ENCODE measurements at places on chromosomes 6 and 20.

- no peak for DNase-seq
- H3K36me3 ChIP-seq, result peaks cover 44% of the 10 kb centered on the region
- peaks cover 31% of the 10 kb centered on the region for H3K4me1 ChIP-seq
- no peaks in the 10 kb centered on the region for H3K27me3 ChIP-seq
- H3K4me3 ChIP-seq, result peak overlapping the region; percentile 85
- no peak overlapping the region for H3K27ac ChIP-seq
Measured at GRCh38 chr20:59003836-59004492, 3.1 kb downstream of the CTSZ start.

- H3K27me3 ChIP-seq, result no peaks in the 10 kb centered on the region
- no peak overlapping the region for H3K4me3 ChIP-seq
- DNase-seq, result no peak
Measured at GRCh38 chr6:136501514-136501913, 48.7 kb downstream of the MAP7 start.

- H3K4me3 ChIP-seq, result no peak overlapping the region
- no peaks in the 10 kb centered on the region for H3K36me3 ChIP-seq
- no peak overlapping the region for H3K27ac ChIP-seq
- H3K27me3 ChIP-seq, result no peaks in the 10 kb centered on the region
Measured at GRCh38 chr6:10972196-10972595, 71.9 kb downstream of the ELOVL2 start.

DNA sequence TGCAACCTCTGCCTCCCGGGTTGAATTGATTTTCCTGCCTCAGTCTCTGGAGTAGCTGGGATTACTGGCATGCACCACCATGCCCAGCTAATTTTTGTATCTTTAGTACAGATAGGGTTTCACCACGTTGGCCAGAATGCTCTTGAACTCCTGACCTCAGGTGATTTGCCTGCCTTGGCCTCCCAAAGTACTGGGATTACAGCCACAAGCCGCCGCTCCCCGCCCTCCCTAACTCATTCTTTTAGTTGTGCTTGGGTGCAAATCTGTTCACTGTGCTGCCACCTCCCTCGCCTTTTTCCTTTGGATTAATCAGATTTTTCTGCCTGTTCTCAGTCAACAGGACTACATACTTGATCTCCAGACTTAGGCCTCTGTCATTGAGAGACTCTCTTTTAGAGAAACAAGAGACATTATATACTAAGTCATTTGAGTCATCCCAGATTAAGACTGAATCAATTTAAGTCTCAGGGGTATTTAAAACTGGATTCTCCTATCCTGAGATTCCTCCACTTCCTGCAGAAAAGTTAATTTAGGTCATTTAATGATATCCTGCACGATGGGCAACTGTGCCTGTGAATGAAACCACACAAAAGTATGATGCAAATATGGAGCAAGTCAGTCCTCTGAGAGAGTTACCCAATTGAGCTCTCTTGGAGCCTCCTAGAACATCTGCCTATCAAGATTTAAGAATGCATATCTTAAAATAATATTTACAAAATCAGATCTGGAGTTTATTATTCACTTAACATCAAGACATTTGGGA lies 136.1 kb upstream of the THEMIS start:
- DNase-seq, result no peak
- H3K36me3 ChIP-seq, result no peaks in the 10 kb centered on the region
- no peaks in the 10 kb centered on the region for H3K4me1 ChIP-seq
- H3K4me3 ChIP-seq, result no peak overlapping the region

DNA sequence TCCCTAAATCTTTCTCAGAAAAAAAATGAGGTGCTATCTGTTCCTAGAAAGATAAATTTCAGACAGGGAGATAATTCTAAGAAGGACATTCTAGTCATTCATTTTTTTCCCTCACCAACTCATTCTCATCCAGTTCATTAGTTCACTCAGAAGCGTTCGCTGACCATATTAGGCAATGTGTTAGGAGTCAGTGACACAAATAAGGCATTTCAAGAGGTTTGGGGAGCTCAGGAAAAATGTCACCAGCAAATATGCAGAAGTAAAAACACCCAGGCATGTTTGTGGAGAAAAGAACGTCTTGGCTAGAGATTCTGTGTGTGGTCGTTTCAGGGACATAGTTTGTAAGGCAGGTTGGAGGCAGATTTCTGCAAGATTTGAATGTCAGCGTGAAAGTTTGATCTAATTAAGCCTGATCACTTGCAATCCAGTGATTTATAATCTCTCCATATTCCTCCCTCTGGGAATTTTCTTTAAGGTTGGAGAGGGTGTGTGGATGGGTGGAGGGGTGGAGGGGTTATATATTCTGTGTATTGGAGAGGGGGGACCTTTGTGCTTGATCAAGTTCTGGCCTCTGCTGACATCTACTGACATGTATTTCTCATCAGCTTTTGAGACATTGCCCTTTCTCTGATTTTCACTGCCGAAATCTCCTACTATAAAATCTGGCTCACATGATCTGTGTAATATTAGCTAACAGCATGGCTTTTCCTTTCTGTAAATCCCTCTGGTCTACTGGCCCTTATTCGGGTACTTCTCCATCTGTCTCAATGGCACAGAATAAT lies 3.6 kb downstream of the MYCT1 start:
- H3K27ac ChIP-seq, result no peak overlapping the region
- H3K4me3 ChIP-seq, result peak overlapping the region; percentile 46
- H3K27me3 ChIP-seq, result no peaks in the 10 kb centered on the region
- no peaks in the 10 kb centered on the region for H3K4me1 ChIP-seq

DNA sequence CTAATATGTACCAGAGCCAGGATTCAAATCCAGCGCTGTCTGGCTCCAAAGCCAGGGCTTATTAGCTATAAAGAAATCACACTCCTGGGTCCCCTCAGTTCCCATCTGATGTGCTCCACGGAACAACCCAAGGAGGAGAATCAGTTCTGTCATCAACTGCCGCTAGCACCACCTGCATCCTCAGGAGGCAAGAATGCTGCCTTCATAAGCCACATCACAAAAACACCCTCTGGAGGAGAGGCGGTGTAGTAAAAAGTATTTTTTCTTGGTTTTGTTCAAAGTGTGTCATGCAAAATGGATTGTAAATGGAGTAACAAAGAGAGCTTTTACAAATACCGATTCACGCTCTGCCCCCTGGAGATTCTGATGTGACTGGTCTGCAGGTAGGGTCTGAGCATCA lies 57.1 kb downstream of the TNFRSF21 start:
- no peaks in the 10 kb centered on the region for H3K27me3 ChIP-seq
- peaks cover 14% of the 10 kb centered on the region for H3K4me1 ChIP-seq
- H3K36me3 ChIP-seq, result no peaks in the 10 kb centered on the region

GRCh38 chr20:24483435-24484080 lies 14.1 kb downstream of the SYNDIG1 start:
- no peak overlapping the region for H3K4me3 ChIP-seq
- H3K36me3 ChIP-seq, result no peaks in the 10 kb centered on the region
- no peak overlapping the region for H3K27ac ChIP-seq
- no peaks in the 10 kb centered on the region for H3K27me3 ChIP-seq
- no peaks in the 10 kb centered on the region for H3K4me1 ChIP-seq

DNA sequence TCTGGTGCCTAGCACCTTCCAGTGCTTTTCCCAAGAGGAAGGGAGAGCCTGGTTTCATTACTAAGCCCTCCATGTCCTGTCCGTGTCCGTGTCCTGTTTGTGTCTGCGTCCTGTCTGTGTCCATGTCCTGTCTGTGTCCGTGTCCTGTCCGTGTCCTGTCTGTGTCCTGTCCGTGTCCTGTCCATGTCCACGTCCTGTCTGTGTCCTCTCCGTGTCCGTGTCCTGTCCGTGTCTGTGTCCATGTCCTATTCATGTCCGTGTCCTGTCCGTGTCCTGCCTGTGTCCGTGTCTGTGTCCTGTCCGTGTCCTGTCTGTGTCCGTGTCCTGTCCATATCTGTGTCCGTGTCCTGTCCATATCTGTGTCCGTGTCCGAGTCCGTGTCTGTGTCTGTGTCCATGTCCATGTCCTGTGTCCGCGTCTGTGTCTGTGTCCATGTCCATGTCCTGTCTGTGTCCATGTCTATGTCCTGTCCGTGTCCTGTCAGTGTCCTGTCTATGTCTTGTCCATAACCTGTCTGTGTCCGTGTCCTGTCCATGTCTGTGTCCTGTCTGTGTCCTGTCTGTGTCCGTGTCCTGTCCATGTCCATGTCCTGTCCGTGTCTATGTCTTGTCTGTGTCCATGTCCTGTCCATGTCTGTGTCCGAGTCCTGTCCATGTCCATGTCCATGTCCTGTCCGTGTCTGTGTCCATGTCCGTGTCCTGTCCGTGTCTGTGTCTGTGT lies 54.4 kb upstream of the BHLHE23 start:
- no peaks in the 10 kb centered on the region for H3K36me3 ChIP-seq
- no peak for DNase-seq
- H3K4me3 ChIP-seq, result no peak overlapping the region
- H3K27ac ChIP-seq, result no peak overlapping the region

DNA sequence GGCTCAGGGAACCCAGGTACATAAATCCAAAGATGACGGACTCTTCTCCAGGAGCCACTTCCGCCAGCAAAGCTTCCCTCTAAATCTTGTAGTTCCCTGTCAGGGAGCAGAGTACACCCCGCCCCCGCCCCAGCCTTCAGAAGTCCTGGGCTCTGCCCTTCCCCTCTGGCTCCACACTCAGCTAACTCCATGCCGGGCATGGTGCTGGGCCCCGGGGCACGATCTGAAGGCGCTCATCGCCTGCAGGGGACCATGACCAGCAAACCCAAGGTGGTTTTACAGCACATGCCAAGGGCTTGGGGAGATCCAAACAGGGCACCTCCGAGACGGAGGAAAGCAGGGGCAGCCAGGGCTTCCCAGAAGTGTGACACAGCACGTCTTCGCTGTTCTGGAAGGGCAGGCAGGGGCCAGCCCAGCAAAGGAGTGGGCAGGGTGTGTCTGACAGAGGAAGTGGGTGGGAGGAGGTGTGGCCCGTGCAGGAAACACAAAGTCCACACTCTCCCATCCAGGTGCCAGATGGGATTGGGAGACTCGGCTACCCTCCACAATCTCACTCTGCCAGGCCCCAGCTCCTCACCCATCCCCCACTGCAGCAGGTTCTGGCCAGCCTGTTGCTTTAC lies 41.6 kb upstream of the SLC22A2 start:
- DNase-seq, result no peak
- H3K27ac ChIP-seq, result peak overlapping the region; percentile 84
- H3K4me1 ChIP-seq, result peaks cover 44% of the 10 kb centered on the region
- H3K4me3 ChIP-seq, result no peak overlapping the region

DNA sequence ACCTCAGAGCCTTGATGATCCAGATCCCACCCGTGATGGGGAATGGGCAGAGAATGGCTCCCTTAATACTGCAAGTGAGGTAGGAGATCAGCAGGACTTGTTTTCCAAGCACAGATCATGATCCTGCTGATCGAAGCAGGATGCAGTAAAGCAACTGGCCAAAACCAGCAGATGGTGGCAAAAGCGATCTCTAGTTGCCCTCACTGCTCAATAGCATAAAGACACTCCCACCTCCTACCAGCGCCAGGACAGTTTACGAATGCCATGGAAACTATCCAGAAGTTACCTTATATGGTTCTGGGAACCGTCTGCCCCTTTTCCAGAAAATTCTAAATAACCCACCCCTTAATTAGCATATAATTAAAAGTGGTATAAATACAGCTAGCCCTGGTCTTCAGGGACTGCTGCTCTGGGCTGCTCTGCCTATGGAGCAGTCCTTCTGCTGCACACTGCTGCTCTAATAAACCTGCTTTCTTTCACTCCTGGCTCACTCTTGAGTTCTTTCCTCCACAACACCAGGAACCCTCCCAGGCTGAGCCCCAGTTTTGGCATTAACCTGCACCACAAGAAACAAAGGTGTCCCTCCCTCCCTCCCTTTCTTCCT lies 415.8 kb downstream of the PREX1 start:
- DNase-seq, result no peak
- H3K4me1 ChIP-seq, result no peaks in the 10 kb centered on the region
- no peaks in the 10 kb centered on the region for H3K36me3 ChIP-seq
- no peaks in the 10 kb centered on the region for H3K27me3 ChIP-seq
- H3K4me3 ChIP-seq, result no peak overlapping the region
- H3K27ac ChIP-seq, result no peak overlapping the region

- no peaks in the 10 kb centered on the region for H3K4me1 ChIP-seq
- no peak for DNase-seq
- H3K36me3 ChIP-seq, result no peaks in the 10 kb centered on the region
- H3K27me3 ChIP-seq, result no peaks in the 10 kb centered on the region
- H3K27ac ChIP-seq, result no peak overlapping the region
- H3K4me3 ChIP-seq, result no peak overlapping the region
Measured at GRCh38 chr6:8785223-8785622, 349.9 kb upstream of the SLC35B3 start.

DNA sequence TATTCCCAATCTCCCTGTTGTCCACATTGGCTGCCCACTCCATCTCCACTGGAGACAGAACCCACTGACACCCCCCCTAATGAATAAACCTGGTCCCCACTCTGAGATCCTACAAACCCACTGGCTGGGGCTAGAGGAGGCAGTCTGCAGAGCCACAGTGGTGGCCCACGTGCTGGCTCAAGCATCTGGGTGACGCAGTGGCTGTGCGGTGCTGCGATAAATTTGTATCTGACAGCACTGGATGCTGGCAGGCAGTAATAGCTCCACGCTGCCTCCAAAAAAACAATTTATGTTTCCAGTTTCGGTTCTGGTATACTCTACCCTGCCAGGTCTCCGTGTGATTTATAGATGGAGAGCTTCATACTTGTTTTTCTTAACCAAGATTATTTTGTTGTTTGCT lies 87.1 kb upstream of the SYNDIG1 start:
- H3K27ac ChIP-seq, result no peak overlapping the region
- H3K4me1 ChIP-seq, result no peaks in the 10 kb centered on the region
- DNase-seq, result no peak
- H3K4me3 ChIP-seq, result no peak overlapping the region

DNA sequence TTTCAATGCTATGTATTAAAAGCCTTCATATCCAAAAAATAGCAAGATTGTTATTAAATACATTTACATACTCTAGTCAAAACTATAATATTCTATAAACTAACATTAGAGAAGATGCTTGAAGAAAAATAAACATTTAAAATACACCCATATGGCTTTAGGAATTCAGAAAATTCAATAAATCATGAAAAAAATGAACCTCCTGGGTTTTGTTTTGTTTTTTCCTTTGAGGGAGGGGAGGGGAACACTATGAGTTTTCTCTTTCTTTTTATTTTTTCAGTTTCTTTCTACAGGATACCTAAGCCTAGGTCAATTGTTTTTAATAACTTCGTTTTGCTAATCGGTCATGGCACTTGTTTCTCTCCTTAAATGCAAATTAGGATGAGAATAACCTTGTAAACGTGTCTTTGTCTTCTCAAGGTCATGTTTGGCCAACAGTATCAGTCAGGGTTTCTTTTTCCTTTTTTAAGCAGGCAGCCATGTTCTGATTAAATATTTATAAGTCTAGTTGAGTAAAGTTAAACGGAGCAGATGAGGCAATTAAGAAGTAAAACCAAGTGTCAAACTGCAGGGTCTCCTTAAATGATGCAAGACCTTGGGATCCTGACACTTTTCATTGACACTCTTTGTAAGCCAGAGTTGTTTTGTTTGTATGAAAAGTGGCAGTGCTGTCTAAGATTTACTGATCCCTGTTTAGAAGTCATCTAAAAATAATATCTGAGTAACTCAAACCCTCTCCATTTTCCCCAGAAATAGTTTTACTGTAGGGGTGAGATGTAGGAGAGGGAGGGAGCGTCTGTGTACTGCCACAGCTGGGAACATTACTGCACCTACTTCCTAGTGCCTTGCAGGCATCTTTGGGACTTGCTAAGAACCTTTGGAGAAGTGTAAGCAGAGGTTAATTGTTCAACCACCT lies 392.3 kb downstream of the PLCB1 start:
- no peaks in the 10 kb centered on the region for H3K36me3 ChIP-seq
- DNase-seq, result no peak
- H3K4me1 ChIP-seq, result no peaks in the 10 kb centered on the region
- H3K4me3 ChIP-seq, result no peak overlapping the region
- H3K27me3 ChIP-seq, result no peaks in the 10 kb centered on the region

GRCh38 chr20:40279390-40279789 lies 409.6 kb downstream of the MAFB start:
- H3K27me3 ChIP-seq, result no peaks in the 10 kb centered on the region
- no peak for DNase-seq
- H3K36me3 ChIP-seq, result no peaks in the 10 kb centered on the region
- H3K4me3 ChIP-seq, result no peak overlapping the region
- H3K27ac ChIP-seq, result peak overlapping the region; percentile 68
